Regular cardiac myocyte (primary cell): ENCODE measurements at places on chromosomes 12 and 14. TPM values are rescaled to one million over a fixed set of nuclear protein-coding genes. Genes with fewer than 3 reads are reported as not detected.

Gene KCNA1
- total RNA-seq = under 0.01 TPM in 1 of 2 replicates, not detected in the other

Gene POTEG
- total RNA-seq = not detected in 2 replicates

Gene LMNTD1
- total RNA-seq = 0.38 TPM in 1 of 2 replicates, not detected in the other

Gene BHLHE41
- 2.1 and 6.5 TPM in 2 replicates for total RNA-seq

Gene NPFF
- not detected in 2 replicates for total RNA-seq

Gene PARPBP
- total RNA-seq = 5.6 and 18.0 TPM in 2 replicates

Gene RD3L
- total RNA-seq = not detected in 2 replicates

Gene PAX9
- total RNA-seq = not detected in 2 replicates

Gene SIRT4
- total RNA-seq = 0.96 and 2.8 TPM in 2 replicates

Gene CCDC85C
- 3.7 and 7.7 TPM in 2 replicates for total RNA-seq

Gene PTPN6
- total RNA-seq = under 0.01 TPM in 1 of 2 replicates, not detected in the other

Gene PSME1
- total RNA-seq = 69.4 and 88.5 TPM in 2 replicates

Gene GOLGA3
- total RNA-seq = 165 and 236 TPM in 2 replicates

Gene C12orf50
- not detected in 2 replicates for total RNA-seq

Gene MMP17
- total RNA-seq = 8.5 and 15.0 TPM in 2 replicates

Gene PIK3C2G
- total RNA-seq = not detected in 2 replicates

Gene LRRC10
- not detected in 2 replicates for total RNA-seq

Gene TOMM20L
- total RNA-seq = not detected in 2 replicates

Gene KRT74
- not detected in 2 replicates for total RNA-seq

Gene COA8
- total RNA-seq = 22.8 and 28.0 TPM in 2 replicates

Gene RHOJ
- total RNA-seq = 2.8 and 13.6 TPM in 2 replicates

Gene CCDC197
- not detected in 2 replicates for total RNA-seq

Gene CELA1
- not detected in 2 replicates for total RNA-seq

Gene VRTN
- total RNA-seq = not detected in 2 replicates

Gene CLEC1B
- total RNA-seq = not detected in 2 replicates

Gene EAPP
- 38.9 and 52.7 TPM in 2 replicates for total RNA-seq

Gene KLHDC2
- 46.6 and 74.1 TPM in 2 replicates for total RNA-seq

Gene TEX22
- total RNA-seq = 0.19 and 0.28 TPM in 2 replicates

Gene CLEC2A
- not detected in 2 replicates for total RNA-seq

Gene TXNRD1
- total RNA-seq = 345 and 657 TPM in 2 replicates
